Activated CD4-positive, CD25-positive, alpha-beta regulatory T cell (primary cell): ENCODE measurements at places on chromosomes 16 and 17.

GRCh38 chr17:40312131-40312731, 3.3 kb downstream of the RARA start:
- DNase-seq = no peak

DNA sequence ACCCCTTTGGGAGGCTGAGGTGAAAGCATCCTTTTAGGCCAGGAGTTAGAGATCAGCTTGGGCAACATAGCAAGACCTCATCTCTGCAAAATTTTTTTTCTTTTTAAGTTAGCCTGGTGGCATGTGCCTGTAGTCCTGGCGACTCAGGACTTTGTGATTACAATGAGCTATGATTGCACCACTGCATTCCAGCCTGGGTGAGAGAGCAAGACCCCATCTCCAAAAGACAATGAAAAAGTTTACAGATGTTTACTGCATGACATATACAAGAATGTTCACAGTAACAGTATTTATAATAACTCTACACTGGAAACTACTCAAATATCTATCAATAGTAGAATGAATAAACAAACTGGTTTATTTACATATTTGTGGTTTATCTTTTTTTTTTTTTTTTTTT, 33.1 kb upstream of the CCL22 start:
- no peak for DNase-seq

DNA sequence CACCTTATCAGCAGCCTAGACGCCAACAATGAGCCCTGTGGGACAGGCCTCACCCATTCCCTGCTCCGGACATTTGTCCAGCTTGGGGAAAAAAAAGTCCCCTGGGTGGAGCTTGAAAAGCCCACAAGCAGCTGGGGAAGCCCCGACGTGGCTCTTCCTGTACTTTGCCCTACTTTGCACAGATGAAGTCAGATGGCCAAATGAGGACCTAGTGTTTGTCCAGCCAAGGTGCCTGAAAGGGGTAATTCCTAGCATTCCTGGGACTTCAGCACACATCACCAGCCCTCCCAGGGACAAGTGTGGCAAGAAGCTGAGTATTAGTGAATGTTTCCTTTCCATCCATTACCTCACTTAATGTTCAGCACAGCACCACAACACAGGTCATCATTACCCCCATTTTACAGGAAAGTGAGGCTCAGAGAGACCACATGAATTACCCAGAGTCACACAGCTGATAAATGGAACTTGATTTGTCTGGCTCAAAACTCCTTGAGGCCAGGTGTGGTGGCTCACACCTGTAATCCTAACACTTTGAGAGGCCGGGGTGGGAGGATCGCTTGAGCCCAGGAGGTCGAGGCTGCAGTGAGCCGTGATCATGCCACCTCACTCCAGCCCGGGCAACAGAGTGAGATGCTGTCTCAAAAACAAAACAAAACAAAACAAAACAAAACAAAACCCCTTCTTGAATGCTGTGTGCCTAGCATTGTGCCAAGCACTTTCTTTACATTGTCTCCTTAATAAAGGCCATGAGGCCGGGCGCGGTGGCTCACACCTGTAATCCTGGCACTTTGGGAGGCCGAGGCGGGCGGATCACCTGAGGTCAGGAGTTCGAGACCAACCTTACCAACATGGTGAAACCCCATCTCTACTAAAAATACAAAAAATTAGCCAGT, 19.9 kb upstream of the PLLP start:
- no peak for DNase-seq

- no peak for DNase-seq
These were observed 132.6 kb upstream of the NOL11 start for GRCh38 chr17:67585077-67585602.

DNA sequence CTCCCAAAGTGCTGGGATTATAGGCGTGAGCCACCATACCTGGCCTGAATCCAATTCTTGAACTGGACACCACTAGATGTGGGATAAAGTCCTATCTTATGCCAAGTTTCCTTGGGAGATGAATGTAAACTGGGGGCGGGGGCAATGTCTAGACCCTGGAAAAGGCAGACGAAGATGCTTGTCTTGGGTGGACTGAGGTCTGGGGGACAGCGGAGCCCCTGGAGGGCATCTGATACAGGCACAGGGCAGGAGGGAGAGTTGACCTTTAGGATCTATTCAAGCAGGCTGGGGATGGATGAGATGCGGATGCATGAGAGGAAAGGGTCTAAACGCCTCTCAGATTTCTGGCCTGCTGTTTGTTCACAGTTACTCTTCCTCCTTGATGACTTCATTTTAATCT, 11.7 kb downstream of the C1QTNF1 start:
- no peak for DNase-seq

DNA sequence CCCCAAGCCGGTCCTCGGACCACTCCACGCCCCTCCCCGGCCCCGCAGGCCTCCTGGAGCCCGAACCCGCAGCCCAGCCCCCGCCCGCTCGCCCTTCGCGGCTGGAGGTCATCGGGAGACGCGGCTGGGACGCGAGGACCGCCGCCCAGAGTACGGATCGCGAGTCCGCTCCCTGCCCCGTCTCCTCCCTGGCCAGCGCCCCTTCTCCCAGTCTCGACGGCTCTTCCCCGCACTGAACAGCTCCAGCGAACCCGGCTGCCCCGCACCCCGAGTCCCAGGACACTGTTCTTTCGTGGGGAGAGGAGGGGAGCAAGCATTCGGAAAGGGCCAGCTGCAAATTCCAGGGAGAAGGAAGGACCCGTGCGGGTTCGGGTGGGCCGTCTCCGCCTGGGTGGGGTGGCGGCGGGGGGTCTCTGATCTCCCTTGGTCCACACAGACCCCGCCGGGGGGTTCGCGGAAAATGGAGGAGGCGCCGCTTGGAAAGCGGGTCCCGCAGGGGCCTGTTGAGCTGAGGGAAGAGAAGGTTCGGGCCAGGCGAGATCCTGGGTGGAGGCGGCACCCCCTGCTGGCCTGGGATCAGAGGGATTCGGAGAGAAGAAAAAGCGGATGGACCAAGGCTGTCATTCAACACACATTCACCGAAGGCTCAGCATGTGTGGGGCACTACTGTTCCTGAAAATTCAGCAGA, 632 bp upstream of the RTN4RL1 start:
- DNase-seq = no peak

GRCh38 chr16:59328961-59329360, 594.8 kb upstream of the GOT2 start:
- no peak for DNase-seq

GRCh38 chr16:16158741-16159374, 64.4 kb downstream of the ABCC6 start:
- DNase-seq = no peak

- no peak for DNase-seq
These were observed 612.1 kb downstream of the MAF start for GRCh38 chr16:78988361-78988969.

GRCh38 chr17:28093999-28094716, 51.7 kb downstream of the NLK start:
- DNase-seq = no peak

DNA sequence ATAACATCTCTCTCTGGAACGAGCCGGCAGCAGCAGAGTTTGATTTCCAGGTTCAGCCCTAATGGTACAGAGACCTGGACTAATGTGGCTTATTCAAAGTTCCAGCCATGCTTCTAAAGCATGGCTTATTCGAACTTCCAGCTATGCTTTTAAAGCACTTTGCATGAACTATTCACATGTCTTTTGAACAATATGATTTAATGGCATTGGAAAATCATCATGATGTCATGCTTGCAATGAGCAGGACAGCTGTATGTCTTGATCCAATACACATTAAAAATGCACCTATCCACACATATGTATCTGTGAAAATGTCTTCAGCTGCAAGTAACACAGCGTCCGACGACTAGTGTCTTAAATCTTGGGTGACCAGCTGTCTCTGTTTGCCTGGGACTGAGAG, 85.7 kb downstream of the MARF1 start:
- no peak for DNase-seq
